ENCODE measurements at places on chromosomes 6 and 20. TPM values are rescaled to one million over a fixed set of nuclear protein-coding genes. Genes with fewer than 3 reads are reported as not detected.

- no peak for DNase-seq
Measured at GRCh38 chr6:123226398-123226797, 230.4 kb downstream of the CLVS2 start.

CAP2 gene
- 203 TPM for polyA plus RNA-seq

GRCh38 chr20:55057779-55058415 lies 582.5 kb downstream of the DOK5 start:
- no peak for DNase-seq

DNA sequence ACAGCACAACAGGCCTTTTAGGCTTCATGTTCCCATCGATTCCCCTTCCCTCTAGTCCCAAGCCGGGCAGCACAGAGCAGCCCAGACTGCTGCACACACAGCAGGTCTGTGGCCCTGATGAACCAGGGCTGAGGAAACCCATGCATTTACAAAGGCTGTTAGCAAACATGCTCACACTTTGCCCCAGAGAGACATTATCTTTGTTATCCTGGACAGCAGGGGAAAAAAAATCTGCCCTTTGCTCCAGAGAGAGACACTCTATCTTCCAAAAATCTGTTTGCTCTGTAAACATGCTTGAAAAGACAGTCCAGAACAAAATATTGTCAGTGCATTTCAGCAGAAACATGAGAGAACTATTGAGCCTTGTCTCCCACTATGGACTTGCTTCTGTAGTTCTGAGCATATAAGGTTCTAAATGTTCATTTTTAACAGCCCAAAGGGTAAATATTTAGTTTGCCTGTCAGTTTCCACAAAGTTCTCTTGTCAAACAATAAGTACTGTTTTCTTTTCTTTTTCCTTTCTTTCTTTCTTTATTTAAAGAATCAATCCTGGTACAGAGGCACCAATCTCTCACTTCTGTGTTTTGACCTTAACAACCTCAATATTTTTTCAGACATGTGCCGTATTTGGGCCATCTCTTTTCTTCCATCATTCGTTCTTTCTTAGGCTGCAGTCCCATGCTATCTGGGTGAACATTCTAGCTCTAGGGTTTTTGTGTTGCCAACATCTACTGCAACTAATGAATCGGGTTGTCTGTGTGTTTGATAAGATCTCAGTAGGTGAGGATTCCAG lies 468.0 kb downstream of the EPM2A start:
- no peak for DNase-seq

DNA sequence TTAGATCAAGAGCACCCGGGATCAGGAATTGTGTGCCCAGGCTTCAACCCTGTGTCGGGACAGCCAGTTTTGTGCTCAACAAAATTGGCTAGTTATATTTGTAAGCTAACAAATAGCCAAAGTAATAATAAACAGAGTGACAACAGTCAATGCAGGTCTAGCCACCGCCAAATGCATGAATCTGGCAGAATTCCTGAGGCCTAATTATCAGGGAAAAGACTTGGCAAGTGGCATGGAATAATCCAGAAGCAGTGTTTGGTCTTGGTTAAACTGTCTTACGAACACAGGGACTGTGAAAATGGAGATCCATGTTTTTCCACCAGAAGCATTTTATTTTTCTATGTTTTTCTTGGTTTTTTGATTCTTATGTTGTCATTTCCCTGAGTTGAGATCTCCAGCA lies 268.8 kb downstream of the ZNF217 start:
- DNase-seq = no peak

CALHM6 gene
- 1.5 TPM for polyA plus RNA-seq

DNA sequence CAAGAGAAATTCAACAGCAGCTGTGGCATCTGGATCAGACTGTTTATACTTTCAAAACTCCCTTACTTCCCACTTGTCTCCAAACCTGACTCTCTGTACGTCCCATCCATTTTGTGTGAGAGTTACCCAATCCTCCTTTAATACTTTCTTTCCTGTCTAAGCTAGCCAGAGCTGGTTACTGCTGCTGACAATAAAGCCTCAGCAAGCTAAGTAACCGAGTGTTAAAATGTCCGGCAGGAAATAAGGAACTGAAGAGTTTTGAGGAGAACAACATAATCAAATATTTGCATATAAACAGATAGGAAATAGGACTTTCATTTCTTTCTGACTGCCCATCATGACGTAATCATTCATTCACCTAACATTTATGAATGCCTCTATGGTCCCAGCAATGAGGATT lies 11.6 kb downstream of the TMEM30A start:
- no peak for DNase-seq

GRCh38 chr20:46562373-46563169 lies 12.1 kb upstream of the OCSTAMP start:
- DNase-seq = peak; percentile 62

DNA sequence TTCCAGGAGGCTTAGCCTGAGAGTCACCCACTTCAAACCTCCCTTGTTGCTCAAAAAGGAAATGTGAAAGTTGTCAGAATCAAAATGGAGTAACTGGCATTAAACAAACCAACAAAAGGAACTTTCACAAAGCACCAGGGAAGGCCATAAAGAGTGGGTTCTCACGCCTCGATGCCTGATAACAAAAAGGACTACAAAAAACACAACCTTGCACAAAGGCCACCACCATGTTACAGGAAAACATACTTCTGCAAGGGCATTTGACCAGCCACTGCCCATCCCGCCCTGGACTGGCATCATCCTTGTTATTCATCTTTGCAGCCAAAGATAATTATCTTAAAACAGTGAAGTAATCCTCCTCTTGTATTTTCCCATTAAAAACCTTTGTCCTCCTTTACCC lies 34.8 kb downstream of the RNASET2 start:
- no peak for DNase-seq

DNA sequence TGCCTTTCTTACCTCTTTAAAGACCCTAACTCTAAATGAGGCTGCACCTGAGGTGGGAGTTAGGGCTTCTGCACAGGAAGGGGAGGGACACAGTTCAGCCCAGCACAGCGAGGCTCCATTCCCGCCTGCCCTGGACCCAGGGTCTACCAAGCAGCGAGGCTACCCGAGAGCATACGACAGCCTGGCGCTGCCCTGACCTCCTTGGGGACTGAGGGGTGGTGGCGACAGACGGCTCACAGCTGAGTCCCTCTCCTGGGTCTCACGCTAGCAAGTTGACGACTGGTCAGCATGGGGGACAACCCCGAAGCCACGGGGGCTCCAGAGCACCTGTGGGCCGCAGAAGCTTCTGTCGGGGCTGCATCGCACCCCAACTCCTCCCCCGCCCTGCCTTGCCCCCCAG lies 24.4 kb downstream of the SLC17A9 start:
- DNase-seq = no peak

DNA sequence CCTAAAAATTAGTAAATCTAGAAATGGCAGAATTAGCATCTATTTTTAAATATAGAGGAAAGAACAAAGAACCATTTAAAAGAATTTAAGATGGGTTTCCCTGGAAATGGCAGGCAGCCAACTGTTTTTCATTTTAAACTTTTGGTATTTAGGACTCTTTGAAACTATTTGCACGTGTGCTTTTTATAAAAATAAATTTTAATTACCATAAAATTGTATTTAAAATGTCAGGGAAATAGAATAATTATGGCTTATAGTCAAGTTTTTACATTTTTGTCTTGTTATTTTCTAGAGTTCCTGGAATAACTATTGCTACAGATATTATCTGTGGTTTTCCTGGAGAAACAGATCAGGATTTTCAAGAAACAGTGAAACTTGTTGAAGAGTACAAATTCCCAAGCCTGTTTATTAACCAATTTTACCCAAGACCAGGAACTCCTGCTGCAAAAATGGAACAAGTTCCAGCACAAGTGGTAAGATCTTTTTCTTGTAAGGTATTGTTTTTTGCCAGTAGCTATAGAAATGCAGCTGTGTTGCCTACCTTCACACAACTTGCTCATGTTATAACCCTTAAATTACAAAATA lies 528.7 kb upstream of the SOX4 start:
- no peak for DNase-seq

LGSN gene
- not detected for polyA plus RNA-seq

- no peak for DNase-seq
Measured at GRCh38 chr20:14488212-14488611, 150.8 kb upstream of the FLRT3 start.

DNA sequence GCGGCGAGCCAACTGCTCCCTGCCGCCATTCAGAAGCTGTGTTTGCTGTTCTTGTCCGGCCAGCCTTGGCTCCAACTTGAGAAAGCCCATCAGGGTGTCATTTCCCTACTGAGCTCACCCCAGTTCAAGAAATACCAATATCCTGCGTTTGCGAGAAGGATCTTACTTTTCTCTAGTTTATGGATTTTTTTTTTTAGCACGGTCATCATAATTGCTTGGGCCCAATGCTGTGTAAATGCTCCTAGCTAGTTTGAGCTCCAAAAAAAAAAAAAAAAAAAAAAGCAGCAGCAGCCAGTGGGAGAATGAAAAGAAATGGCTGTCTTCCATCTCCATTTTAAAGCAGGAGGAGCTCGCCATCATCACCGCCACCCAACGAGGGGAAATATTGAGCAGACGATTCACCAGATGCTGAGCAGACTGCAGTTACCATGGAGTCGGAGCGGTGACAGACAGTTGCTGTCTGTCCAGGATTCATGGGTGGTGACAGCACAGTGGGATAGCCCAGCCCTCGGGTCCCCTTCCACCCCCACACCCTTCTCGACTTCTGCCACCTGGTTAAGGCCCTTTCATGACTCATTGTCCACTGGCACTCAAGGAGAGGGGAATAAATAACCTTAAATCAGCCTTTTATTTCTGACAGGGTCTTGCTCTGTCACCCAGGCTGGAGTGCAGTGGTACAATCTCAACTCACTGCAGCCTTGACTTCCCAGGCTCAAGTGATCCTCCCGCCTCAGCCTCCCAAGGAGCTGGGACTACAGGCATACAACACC lies 132.4 kb upstream of the SNX9 start:
- DNase-seq = no peak

DNA sequence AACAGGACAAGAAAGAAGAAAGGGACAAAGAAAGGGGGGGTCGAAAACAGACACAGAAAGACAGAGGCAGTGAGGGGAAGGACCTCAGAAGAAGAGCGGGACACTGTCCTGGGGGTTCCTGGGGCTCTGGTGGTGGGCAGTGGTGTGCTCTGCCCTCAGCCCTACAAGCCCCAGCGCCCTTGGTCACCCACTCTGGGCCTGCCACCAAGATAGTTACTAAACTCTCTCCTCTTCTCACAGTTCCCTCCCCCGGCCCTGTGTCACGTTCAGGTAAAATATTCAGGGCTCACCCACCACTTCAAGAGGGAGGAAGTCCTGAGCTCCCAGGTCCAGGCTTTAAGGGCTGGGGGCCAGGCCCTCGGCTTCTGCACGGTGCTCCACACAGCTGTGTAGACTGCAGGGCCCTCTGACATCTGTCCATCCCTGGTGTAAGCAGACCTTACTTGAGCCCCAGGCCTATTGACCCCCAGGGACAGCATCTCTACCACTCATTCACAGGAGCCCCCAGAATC lies 87.4 kb downstream of the MRPL14 start:
- no peak for DNase-seq

FAM217A gene
- polyA plus RNA-seq = 0.96 TPM

FHL5 gene
- 1.7 TPM for polyA plus RNA-seq

GRCh38 chr6:140370441-140370840 lies 996.0 kb upstream of the CITED2 start:
- DNase-seq = no peak

DNA sequence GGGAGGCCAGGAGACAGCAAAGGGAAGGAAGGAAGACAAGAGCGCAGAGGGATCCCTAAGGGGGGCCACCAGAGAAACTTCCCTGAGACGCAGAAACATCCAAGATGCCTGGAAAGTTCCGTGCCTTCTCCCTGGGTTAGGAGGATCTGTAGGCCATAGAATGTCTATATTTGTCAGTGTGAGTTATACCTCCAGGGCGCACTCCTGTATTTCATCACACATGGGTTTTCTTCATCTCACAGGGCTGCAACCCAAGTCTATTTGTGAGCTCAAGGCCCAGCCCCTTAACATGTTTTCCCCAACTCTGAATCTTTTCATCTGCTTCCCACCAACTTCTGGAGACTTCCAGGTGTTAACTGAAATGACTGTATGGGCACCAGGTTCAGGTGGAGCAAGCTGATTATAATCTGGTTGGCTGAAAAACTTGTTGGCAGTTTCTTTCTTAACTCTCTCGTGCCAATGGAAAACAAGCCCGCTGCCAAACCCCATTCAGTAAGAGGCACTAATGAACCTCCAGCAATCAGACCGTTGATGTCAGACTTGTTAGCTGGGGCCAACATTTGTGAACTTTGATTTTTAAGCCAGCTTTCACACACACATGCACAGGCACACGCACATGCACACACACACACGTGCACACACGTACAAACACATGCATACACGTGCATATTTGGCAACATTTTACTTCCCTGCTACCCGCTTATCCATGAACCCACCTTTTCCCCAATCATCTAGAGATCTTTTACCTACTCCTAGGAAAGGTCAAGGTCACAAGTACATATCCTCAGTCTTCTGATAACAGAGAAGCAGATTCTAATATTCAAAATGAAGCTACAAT lies 247.5 kb upstream of the GMDS start:
- no peak for DNase-seq

- DNase-seq = no peak
Measured at GRCh38 chr6:70693887-70694286, 26.2 kb downstream of the SMAP1 start.

GRCh38 chr6:80441131-80441530 lies 334.7 kb downstream of the BCKDHB start:
- DNase-seq = no peak

DNA sequence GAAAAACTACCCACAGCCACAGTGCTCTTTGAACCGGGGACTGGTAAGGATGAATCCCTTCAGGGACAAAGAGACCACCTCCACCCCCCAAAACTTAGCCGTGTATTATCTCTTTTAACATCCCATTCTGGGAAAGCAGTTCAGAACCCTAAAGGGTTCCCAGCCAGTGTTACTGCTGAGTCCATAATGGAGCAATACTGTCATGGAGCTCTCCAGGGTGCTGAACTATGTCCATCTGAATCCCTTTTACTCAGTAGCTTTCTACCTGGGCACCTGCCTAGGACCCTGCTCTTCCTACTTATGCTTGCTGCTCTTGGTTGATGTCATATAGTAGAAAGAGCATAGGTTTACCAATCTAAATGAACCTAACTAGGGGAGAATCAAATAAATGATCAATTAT lies 22.3 kb upstream of the SAYSD1 start:
- peak; percentile 31 for DNase-seq

- no peak for DNase-seq
Measured at GRCh38 chr6:168050881-168051586, 28.0 kb downstream of the FRMD1 start.

GRCh38 chr6:159945801-159946392 lies 23.0 kb upstream of the IGF2R start:
- DNase-seq = no peak

DNA sequence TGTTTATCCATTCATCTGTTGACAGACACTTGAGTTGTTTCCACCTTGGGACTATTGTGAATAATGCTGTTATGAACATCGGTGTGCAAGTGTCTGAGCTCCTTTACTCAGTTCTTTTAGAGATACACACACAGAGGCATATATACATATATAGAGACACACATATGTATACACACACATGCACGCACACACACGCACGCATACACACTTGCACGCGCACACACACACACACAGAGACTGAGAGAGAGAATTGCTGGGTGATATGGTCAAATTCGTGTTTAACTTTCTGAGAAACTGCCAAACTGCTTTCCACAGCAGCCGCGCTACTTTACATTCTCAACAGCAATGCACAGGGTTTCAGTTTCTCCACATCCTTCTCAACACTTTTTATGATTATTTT lies 273.3 kb downstream of the FARS2 start:
- no peak for DNase-seq

GRCh38 chr6:21067521-21067920 lies 526.0 kb upstream of the SOX4 start:
- no peak for DNase-seq
